Activated T-cell treated with anti-CD3 and anti-CD28 coated beads, Interleukin-2, amount 50 U/mL, for 4 hours (primary cell): ENCODE measurements at places on chromosomes 16 and 17.
A peak's percentile ranks its signal among the peaks of the same experiment; 100 is the strongest.

GRCh38 chr17:65065906-65066305, 9.4 kb upstream of the GNA13 start:
- DNase-seq: no peak

GRCh38 chr16:57235128-57236021, 9.7 kb upstream of the ARL2BP start:
- no peak for DNase-seq

DNA sequence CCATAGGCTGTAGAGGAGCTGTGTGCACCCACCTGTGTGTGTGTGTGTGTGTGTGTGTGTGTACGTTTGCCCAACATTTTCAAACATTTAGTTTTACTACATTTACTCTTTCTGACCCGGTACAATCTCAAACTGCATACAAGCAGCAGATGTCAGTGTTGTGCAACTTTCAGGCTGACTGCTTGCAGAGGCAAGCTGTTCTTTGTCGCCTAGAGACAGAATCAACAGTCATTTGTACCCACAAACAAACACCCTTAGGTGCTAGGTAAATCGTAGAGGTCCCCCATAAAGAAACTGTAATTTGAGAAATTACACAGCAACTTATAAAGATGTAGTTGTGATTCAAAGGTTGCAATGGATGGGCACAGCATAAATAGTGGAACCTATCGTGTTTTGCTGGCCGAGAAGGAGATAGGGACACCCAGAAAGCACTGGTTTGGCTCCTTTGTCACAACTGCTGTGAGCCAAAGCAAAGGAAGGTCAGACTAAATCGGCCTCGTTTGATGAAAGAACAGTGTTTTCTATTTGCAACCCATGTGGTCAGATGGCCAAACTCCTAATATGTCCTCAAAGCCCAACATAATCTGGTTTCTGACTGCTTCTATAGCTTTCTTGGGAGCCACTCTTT, 478.4 kb downstream of the TOX3 start:
- no peak for DNase-seq

- DNase-seq: no peak
Observed at GRCh38 chr16:15729152-15729551, 79.1 kb downstream of the NDE1 start.

DNA sequence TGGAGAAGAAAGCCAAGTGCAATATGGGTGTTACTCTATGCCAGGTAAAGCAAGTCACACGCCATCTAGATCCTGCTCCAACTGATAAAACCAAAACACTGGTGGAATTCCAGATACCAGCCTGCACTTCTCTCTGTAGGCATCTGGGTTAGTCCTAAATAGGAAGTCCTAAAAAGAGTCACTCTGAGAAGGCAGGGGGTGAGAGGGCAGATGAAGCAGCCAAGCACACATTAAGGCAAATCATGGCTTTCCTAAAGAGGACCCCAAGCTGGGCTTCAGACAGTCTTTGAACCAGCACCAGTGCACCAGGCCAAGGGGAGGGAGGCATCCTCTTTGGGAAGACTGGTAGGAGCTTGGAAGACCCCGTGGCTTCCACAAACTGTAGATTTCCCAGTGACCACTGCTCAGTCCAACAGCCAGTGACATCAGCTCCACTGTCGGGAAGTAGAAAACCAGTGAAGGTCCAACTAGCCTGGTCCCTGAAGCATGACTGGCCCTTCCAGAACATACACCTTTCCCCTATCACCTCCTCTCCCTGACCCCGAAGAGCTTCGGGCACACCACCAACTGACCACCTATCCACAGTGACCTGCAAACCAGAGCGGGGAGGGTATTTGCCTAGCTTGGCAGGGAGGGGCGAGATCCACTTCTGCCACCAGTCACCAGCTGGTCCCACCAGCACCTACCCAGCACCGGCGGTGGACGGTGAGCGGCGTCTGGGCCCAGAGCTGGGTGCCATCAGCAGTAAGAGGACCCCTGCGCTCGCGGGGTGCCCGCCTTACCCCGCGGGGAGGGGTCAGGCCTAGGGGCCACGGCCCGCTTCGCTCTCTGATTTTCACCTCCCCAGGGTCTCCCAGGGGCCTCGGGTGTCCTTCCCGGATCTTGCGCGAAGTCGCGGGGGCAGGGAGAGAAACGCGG, 1.0 kb downstream of the LITAF start:
- DNase-seq: peak; percentile 8

GRCh38 chr17:13727441-13728171, 125.9 kb upstream of the HS3ST3A1 start:
- no peak for DNase-seq

GRCh38 chr16:23283571-23283970, 18.5 kb upstream of the SCNN1B start:
- DNase-seq: no peak
